ENCODE measurements at places on chromosomes 13 and 19. TPM values are rescaled to one million over a fixed set of nuclear protein-coding genes. Genes with fewer than 3 reads are reported as not detected.

DNA sequence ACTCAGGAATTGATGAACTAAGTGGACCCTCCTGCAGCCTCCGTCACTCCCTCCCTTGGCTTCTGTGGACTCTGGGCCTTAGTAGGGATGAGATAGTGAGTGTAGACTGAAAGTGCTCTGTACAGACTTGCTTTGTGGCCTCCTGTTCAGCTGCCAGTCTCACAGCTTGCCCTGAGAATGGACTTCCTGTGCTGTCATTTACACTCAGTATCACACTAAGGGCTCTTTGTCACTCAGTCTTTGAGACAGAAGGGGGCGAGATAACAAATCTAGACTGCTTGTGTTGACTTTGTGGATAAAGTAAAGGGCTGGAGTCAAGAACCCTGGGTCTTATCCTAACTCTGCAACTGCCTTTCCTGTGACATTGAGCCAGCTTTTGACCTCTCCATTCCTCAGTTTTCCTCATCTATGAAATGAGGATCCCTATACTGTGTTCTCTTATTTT lies 21.0 kb upstream of the SPRY2 start:
- no peak for DNase-seq

- no peak for DNase-seq
Observed at GRCh38 chr19:18869781-18870530, 26.0 kb downstream of the CERS1 start.

GRCh38 chr13:23959231-23959862 lies 62.0 kb upstream of the C1QTNF9B start:
- DNase-seq: no peak

GRCh38 chr13:35978607-35979316 lies 152.4 kb downstream of the DCLK1 start:
- no peak for DNase-seq

DNA sequence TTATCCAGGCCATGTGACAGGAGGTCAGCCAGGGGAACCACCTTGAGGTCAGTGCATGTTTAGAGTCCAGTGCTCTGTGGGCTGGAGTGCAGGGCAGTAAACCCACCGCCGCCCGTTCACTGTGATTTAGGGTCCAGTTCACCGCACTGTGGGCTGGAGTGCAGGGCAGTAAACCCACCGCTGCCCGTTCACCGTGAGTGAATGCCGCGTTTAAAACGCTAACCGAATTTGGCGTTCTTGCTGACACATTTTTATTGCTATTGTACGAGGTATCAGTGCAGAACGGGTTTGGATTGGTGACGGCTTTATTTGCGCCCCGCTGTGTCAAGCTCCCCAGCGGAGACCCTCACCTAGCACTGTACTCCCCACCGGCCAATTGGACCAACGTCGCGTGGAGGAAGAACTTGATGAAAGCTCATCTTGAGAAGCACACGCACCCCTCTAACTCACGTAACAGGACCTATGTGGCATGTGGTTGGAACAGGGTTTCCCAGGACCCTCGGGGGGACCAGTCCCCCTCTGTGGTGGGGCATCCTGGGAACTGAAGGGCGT lies 27.9 kb downstream of the C13orf46 start:
- peak; percentile 10 for DNase-seq

DNA sequence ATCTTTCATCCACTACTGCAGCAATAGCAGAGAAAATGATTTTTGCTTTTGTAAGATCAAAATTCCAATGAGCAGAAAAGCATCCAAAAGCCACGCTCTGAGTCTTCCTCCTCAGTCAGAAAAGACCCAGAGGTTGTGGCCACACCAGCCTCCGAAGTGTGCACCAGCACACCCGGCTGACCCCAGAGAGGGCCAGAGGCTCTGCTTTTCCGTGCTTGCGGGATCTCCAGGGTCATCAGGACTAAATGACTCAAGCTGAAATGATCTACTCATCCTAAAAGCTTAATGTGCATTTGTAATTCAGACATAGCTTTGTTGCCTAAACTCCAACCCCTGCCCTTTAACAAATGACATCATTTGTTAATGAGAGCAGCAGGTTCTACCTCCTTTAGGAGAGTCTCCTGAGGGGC lies 16.5 kb downstream of the RXFP2 start:
- DNase-seq: no peak

DNA sequence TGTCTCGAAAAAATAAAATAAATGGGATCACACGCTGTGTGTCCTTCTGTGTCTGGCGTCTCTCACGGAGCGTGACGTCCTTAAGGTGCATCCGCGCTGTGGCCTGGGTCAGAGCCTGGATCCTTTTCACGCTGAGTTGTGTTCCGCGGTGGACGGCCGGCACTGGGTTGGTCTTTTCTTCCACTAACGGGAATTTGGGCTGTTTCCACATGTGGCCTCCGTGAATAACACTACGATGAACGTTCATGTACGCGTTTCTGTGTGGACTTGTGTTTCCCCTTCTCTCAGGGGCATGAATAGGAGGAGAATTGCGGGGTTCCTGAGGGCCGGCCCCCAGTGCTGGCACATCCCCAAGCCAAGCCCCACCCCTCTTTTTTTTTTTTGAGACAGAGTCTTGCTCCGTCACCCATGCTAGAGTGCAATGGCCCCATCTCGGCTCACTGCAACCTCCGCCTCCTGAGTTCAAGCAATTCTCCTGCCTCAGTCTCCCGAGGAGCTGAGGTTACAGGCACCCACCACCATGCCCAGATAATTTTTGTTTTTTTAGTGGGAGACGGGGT lies 6.2 kb upstream of the PTBP1 start:
- no peak for DNase-seq

- peak; percentile 37 for DNase-seq
Observed at GRCh38 chr19:55091955-55092354, 16.3 kb downstream of the EPS8L1 start.

DNA sequence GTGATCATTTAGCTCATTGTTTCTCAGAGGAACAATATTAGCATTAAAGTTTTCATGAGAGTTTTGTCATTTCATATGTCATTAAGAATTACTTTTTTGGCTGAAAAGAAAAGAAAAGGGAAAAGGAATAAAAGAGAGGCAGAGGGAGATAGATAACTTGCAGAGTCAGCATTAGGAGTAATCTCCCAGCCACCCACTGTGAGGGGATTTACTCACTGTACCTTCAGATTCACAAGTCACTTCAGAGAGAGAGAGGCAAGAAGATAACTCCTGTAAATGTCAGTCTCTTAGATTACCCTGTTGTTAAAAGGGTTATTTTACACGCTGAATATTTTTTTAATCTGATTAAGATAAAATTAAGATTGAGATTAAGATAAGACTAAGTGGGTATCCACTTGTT lies 125.2 kb downstream of the POU4F1 start:
- no peak for DNase-seq

DNA sequence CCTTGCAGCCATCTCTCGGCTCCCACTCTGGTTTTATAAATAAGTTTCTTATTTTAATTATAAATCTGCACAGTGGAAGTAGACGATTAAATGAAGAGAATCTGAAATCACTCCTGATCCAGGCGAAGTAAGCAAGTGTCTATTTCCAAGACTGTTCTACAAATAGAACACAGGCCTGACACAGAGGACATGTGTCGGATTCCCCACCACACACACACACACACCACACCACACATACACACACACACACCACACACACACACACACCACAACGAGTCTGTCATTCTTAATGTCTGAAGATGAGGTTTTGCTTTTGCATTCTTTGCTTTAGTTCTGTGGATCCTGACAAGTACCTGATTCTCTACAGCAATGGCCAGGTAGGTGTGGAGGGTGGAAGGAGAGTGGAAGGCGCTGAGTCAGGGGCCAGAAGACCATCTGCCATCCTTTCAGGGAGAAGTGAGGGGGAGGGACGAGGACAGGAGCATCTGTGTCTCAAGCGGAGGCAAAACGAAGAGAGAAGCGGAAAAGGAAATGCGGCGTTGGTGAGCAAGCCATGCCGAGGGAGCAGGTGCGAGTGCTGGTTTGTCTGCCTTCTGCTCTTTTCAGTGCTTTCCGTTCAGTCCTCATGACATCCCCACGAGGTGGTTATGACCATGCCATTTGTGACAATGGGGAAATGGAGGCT lies 110.2 kb downstream of the TEX26 start:
- no peak for DNase-seq

The GTF2F1 gene
- 41.2 TPM for total RNA-seq

The DIRAS1 gene
- 0.24 TPM for total RNA-seq

The MICOS13 gene
- 45.8 TPM for total RNA-seq

The GRK1 gene
- total RNA-seq: not detected

The INAFM1 gene
- total RNA-seq: 31.5 TPM
